ENCODE measurements at places on chromosomes 6 and 20. TPM values are rescaled to one million over a fixed set of nuclear protein-coding genes. Genes with fewer than 3 reads are reported as not detected.

MTFR2 gene
- total RNA-seq, result 1.4 TPM

ABHD16B gene
- not detected for total RNA-seq

FAM135A gene
- 31.2 TPM for total RNA-seq

SRSF3 gene
- 289 TPM for total RNA-seq

NKX2-2 gene
- total RNA-seq, result 0.82 TPM

CRISP3 gene
- total RNA-seq, result 0.80 TPM

ABRACL gene
- total RNA-seq, result 117 TPM

PSORS1C1 gene
- 0.54 TPM for total RNA-seq

ATP6V1G2 gene
- total RNA-seq, result 1.8 TPM

PLCG1 gene
- 456 TPM for total RNA-seq

TGM6 gene
- not detected for total RNA-seq

AHCY gene
- 165 TPM for total RNA-seq

SPTLC3 gene
- total RNA-seq, result 0.41 TPM

SNAP25 gene
- total RNA-seq, result 0.38 TPM

KIF25 gene
- not detected for total RNA-seq

MUC21 gene
- total RNA-seq, result 0.10 TPM

GRCh38 chr20:43761386-43762340 is 34.9 kb upstream of the GTSF1L start:
- DNase-seq, result no peak

GRCh38 chr6:42375007-42375635 is 76.6 kb downstream of the TRERF1 start:
- DNase-seq, result no peak

DNA sequence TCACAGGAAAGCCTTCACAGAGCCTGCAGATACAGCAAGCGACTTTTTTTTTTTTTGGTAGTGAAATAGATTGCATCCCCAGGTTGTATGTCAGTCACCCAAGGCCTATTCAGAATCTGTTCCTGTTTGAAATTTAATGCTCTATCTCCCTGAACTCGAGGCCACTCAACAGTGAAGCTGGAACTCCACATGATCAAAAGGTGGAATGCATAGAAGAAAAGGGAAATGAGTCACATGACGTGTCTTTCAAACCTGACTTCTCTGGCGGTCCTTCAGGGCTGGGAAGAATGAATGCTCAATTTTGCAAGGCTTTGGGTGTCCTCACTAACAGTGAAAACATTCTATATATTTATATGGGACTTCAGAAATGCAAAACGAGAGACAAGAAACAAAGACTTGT is 88.4 kb upstream of the B3GAT2 start:
- no peak for DNase-seq

DNA sequence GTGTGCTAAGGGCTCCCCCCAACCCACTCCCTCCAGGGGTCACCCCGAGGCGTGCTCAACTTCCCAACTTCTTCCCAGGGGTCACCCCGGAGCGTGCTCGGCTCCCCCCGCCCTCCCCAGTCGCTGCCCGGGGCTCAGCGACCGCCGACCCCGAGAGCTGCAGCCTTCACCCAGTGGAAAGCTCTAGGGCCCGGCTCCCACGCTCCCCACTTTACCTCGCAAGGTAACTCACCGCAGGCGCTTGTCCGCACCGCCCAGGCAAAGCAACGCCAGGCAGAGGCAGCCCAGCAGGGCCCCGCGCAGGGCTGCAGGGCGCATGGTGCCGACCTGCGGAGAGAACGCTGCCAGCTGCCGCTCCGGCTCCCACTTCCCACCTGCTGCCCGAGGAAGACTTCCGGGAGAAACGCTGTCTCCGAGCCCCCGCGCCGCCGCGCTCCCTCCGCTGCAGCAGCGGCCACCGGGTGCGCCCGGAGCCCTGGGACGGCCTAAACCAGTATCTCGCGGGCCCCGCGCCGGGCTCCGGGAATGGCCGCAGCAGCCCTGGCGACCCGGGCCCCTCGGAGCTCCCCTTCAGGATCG is 396 bp downstream of the RNASET2 start:
- DNase-seq, result no peak

GRCh38 chr6:55892749-55893357 is 17.5 kb upstream of the BMP5 start:
- DNase-seq, result no peak

GRCh38 chr20:61573415-61574305 is 321.6 kb downstream of the CDH4 start:
- no peak for DNase-seq

GRCh38 chr6:10368861-10369260 is 46.0 kb downstream of the TFAP2A start:
- no peak for DNase-seq

GRCh38 chr6:116500969-116501433 is 10.4 kb upstream of the CALHM5 start:
- no peak for DNase-seq

- no peak for DNase-seq
These were observed 83.2 kb downstream of the CEBPB start for GRCh38 chr20:50273601-50274491.

GRCh38 chr20:50655311-50655880 is 35.9 kb downstream of the RIPOR3 start:
- no peak for DNase-seq

DNA sequence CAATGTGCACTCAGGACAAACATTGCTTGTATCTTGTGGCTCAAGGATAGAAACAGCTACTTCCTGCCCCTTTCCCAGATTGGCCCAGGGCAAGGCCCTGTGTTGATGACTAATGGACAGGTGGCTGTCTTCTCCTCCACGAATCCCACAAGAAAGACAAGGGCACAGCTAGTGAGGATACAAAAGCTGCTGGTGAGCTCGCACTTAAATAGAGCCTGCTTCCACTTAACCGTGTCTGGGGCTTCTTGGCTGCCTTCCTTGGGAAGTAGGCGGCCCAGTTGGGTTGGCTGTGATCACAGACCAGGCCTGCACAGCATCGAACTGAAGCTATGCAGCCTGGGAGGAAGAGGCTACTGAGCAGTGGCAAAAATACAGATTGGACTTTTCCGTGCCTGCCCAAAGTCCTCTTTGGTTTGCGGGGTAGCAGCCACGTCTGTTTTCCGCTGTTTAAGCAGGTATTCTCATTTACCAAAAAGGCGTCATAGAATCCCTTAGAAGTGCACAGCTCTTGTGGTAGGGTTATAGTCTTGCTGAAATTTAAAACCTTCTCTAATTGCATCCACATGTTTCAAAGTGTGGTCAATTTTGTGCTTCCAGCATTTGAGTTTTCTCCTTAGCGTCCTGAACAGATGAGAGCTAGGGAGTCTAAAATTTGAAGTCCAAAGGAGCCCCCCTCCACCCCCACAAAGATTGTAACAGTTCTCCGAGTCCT is 23.0 kb upstream of the NAA20 start:
- DNase-seq, result no peak

DNA sequence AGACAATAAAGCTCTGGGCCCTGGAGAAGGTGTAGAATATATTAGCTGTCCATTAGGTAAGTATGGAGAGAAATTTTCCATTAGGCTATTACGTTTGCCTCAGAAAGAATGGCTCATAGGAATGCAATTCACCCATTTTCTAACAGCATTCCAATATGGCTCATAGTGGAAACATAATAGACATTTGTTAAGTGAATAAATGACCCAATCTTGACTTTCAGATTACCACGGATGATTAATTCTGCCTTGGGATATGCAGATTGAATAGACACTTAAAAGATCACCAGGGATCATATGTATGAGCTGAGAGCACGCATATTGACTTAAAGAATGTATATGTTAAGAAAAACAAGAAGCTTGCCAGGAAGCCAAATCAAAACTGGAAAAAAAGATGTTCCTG is 209.1 kb upstream of the CDYL start:
- DNase-seq, result no peak

- peak; percentile 68 for DNase-seq
These were observed 5.4 kb downstream of the CCND3 start for GRCh38 chr6:41936073-41936837.

GRCh38 chr6:111091987-111092386 is 4.7 kb downstream of the SLC16A10 start:
- no peak for DNase-seq

DNA sequence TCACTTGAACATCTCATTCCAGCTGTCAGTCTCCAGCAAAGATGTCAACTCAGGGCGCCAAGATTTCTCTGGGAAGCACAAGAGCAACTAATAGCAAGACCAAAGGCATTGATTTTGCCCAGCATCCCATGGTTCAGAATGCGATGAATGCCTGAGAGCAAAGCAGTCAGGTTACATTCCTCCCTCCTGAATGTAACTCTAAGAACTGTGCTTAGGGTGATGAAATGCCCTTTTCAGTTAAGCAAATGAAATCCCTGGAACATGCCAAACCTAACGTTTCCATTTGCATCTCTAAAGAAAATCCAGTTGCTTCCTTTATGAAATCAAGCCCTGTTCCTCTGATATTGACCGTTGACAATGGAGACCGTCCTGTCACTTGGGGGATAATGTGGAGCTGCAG is 224.0 kb upstream of the PLN start:
- DNase-seq, result no peak

- DNase-seq, result no peak
These were observed 6.4 kb downstream of the CEP43 start for GRCh38 chr6:167005350-167006159.

DNA sequence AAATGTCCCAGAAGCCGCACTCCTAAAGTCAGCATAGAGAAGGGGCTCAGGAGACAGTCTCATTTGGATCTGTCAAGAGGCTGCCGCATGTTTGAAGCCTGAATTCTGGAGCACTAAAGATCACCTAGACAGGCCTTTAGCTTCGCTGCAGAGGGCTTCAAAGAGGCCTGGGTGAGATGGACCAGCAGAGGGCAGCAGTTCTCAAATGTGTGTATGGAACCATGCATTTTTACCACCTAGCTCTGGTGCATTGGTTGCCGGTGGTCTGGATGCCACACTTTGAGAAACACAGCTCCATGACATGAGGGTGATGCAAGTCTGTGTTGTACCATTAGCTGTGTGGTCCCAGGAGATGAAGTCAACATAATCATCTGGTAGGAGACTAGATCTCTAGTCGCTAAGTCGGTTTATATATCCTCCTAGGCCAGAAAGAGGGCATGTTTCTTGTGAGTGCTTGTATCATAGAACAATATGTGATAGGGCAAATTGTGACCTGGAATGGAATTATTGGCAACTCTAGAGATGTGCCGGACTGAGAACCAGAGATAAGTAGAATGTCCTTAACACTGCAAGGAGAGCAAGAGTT is 64.8 kb downstream of the KIAA0319 start:
- DNase-seq, result peak; percentile 82

DNA sequence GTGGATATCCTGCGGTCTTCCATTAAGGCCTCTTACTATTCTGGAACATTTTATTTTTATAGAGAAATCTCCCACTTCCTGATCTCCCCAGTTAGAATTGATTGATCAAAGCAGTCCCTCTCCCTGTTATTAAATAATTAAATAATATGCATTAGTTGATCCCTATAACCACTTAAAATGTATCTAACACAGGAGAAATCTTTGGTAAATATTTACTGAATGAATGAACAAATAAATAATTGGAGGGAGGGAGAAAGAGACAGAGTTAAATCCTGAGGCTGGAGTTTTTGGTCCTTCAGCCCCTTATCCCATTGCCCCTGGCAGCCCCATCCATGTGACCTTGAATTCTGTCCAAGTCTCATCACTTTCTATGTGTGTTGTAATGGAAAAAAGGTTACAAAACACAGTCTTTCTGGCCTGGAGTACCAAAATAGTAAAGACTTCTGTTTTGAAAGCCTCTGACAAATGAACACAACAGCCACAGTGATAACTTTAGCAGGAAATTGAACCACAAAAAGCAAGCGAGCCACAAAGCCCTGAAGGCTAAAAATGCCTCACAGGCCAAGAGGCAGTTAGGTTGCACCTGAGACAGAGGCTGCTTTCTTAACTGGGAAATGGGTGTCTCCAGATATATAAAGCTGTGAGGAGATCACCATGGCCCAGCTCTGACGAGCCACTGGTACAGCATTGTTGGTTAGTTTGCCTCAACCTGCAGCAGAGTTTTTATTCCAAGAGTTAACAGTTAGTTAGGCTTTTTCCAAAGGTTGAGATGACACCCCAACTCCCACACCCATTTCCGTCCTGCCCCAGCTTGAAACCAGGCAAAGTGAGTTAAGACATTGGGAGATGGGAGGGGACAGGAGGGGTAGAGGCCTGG is 11.3 kb downstream of the NT5E start:
- no peak for DNase-seq

- no peak for DNase-seq
These were observed 370.1 kb downstream of the FOXA2 start for GRCh38 chr20:22214296-22214695.

DNA sequence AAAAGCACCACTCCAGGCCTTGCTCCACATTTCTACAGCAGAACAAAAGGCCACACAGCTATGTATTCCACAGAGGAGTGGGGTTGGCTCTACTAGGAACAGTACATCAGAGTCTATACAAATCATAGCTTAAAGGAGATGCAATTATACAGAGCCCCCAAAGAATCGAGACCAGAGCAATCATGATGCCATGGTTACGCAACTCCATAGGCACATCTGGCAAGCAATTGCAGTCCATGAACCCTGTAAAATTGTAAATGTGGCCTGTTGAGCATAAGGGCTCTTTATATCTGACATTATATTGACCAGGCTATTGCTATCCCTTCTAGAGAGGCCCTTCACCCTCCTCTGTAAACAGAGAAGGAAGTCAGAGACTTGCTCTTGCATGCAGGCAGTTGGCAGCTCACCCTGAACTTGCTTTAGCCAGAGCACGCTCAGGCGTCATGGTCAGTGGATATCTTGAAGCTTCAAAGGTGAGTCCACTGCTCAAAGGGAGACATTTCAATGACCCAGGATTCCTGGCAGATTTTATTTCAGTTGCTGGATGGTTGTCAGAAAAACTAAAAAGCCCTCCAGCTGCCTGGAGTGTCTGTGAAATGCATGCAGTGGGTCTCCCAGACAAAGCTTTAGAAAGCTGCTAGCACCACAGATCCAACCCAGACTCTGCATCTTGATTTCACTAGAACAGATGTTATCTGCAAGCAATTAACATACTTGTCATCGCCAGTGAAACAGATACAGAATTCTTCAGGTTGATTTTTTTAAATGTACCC is 357.2 kb downstream of the CENPW start:
- DNase-seq, result no peak

- no peak for DNase-seq
These were observed 82.7 kb upstream of the DUSP22 start for GRCh38 chr6:209432-210103.

- no peak for DNase-seq
These were observed 92.0 kb downstream of the ATXN1 start for GRCh38 chr6:16669227-16669626.

DNA sequence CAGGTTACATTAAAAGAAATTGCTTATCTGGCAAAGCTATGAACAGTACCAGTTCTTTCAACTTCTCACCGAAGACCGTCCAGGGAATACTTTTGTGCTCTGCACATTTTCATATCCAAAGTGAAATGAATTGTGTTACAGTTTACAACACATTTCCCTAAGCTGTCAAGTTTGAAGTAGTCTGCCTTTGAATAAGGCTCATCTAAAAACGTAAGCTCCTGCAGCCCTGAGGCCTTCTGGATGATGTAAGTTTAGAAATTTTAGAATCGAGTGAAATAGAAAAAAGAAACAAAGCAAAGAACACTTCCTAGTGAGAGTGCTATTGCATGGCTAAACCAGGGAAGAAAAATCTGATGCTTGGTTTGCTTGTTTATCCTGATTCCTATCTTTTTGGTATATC is 653.8 kb downstream of the MMUT start:
- DNase-seq, result no peak
